ENCODE measurements at places on chromosomes 6 and 20. TPM values are rescaled to one million over a fixed set of nuclear protein-coding genes. Genes with fewer than 3 reads are reported as not detected.

The COL20A1 gene
- total RNA-seq, result not detected

- DNase-seq, result no peak
Observed at GRCh38 chr6:103198386-103198785, 1661.3 kb downstream of the HACE1 start.

DNA sequence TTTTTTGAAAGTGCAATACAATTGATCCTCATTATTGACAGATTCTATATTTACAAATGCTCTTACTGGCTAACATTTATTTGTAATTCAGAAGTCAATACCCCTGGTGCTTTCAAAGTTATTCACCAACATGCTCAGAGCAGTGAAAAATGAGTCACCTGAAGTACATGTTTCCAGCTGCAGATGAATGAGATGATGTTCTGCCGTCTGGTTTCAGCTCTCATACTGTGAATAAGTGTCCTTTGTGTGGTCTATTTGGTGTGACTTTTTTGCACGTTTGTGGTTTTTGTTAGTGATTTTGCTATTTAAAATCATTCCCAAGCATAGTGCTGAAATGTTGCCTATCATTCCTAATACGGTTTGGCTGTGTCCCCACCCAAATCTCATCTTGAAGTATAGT lies 22.3 kb upstream of the EYA4 start:
- DNase-seq, result no peak

DNA sequence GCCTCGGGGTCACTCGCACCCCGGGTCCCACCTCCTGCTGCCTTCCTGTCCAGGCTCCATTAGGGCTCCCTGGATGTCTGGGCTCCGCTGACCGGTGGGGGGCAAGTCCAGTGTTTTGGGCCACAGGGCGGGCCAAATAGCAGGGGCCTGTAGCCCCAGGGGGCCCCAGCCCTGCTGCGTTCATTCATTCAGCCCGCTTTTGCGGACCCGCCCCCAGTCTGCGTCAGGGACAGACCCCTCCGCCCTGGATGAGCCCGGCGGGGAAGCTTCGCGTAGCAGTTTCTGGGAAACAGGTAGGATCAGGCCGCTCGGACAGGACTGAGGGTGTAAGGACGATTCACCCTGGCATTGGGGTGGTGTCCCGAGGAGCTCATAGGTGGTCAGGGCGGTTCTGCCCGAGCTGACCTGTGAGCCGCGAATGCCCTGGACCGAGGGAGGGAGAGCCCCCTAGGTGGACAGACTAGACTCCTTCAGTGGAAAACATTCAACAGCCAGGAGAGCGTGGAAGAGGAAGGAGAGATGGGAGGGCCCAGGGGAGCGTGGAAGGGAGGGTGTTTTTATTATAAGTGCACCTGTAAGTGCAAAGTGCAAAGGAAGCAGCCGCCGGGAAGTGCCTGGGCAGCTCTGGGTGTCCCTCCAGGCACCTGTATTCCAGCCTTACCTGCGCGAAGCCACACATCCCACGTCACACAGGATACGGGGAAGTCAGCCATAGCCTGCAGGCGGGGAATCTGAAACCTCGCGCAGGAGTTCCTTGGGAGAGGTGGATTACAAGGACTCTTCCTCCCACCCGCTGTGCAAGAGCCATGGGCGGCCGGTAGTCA lies 662 bp downstream of the ENTPD6 start:
- no peak for DNase-seq
